HEK293T (cell line): ENCODE measurements at places on chromosomes 3 and 15.

DNA sequence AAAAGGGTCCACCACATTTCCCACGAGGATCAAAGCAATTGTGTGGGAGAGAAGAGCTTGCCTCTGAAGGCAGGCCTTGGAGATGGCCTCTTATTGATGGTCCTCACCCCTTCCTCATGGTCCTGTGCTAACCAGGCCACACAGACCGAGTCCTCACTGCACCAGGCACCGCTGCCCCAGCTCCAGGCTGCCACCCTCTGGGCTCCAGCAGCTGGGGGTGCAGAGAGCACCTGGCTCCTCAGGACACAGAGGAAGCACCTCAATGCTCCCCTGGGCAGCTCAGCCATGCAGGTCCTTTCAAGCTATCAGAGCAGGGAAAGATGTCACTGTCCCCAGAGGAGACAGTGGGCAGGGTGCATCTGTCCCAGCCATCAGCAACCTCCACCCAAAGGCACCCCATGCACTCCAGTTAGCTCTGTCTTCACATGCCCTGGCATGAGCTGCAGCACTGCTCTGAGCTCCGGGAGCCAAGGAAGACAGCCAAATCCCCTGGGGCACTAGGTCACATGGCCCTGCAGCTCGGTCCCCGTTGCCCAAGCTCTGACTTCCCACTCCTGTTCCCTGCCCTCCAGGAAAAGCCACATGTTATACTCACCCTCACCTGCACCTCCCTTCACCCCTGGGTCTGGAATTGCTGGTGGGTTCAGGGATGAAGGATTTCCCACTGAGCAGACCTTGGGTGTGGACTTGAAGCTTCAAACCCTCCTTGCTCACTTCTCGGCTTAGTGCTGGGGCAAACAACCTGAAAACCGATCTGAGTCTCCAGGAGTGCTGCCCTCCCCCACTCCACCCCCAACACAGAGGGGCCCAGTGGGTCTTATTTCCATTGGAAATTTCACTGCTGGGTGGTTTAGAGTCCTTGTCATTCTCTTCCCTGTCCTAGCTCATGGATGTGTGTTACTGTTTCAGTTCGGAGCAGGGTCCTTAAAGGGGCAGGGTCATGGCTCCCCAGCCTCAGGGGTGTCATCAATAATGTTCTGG lies 32.6 kb downstream of the ALS2CL start:
- no peak for DNase-seq

GRCh38 chr15:51731549-51732267 lies 5.7 kb downstream of the LYSMD2 start:
- no peak for DNase-seq

GRCh38 chr3:107153981-107154380 lies 223.3 kb upstream of the CCDC54 start:
- no peak for DNase-seq

DNA sequence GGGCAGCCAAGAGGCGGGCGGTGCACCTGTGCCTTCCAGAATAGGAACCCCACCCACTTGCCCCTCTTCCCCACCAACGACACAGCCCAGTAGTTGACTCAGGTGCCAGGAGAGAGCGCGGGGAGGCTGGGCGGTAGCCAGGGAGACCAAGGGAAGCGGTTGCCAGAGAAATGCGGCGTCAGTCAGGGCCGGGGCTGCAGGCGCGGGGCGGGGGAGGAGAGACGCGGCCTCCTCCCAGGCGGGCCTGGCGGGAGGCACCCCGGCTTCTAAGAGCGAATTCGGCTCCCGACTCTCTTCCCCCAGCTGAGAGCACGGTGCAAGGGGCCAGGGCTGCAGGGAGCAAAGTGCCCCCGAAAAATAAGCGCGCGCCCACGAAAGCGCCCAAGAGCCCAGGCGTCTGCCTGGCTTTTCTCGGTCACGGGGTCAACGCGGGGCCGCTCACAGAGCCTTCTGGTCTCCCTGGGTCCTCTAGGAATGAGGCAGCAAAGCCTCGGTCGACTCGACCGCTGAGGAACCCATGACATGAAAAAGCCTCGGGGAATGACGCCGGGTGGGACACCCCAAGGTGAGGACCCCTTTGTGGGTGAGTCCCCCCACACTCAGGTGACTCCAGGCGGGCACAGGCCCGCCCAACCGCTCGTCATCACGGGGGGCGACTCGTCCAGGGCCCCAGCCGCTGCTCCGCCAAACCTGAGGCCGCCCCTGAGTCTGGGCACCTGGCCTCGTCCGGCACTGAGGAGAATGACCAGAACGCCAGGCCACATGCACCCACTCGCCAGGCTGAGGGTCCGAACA lies 716 bp downstream of the CPEB1 start:
- DNase-seq: no peak

DNA sequence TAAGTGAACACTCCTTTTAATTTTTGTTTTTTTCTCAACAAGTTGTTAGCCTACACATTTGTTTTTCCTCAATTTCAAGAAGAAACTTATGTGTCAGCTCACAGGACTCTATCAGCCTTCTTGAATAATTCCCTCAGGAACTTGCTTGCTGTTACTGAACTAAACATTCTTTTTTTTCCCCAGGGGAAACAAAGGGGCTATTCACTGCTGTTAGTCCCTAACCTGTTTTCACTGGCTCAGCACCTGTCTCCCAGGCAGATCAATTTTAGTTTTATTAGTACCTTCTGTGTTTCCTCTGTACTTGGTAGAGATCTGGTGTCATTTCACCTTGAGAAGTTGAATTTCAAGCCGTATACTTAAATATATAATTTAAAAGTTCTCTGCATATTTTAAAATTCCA lies 644.6 kb downstream of the CADM2 start:
- no peak for DNase-seq

DNA sequence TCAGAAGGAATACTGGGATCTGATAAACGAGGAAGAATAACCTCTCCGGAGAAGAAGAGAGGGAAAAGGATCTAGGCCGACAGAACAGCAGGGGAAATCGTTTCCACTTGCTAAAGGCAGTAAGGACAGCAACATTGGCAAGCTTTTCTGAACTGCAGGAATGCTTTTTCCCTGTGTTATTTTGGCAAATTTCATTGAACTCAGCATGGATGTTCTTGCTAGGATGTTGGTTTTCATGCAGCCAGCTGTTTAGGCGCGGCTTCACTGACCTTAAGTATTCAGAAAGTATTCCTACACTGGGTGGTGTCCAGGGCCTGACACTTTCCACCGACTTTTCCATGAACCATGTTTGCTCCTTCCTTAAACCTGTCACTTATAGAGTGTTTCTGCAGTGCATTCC lies 489.7 kb downstream of the CNTN3 start:
- no peak for DNase-seq

DNA sequence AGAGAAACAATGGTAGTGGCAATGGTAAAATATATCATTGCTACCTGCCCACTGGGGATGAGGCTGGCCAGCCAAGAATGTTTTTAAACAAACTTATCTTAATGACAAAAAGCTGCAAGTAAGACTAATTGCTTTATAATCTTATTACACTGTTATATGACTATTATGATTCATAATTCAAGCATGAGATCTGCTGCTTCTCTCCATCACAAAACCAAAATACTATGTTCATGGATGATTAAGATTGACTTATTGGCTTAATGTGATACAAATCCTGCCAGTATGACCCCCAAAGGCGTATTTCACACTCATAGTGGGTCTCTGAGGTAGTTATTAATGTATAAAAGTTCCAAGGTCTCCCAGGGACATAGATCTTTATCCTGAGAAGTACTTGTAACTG lies 52.6 kb downstream of the FBN1 start:
- no peak for DNase-seq
